Colonic mucosa (tissue), 4 donors: ENCODE measurements at places on chromosomes 3 and 15.

GRCh38 chr15:68145706-68146105, 59.4 kb downstream of the CALML4 start:
- DNase-seq: no peak

DNA sequence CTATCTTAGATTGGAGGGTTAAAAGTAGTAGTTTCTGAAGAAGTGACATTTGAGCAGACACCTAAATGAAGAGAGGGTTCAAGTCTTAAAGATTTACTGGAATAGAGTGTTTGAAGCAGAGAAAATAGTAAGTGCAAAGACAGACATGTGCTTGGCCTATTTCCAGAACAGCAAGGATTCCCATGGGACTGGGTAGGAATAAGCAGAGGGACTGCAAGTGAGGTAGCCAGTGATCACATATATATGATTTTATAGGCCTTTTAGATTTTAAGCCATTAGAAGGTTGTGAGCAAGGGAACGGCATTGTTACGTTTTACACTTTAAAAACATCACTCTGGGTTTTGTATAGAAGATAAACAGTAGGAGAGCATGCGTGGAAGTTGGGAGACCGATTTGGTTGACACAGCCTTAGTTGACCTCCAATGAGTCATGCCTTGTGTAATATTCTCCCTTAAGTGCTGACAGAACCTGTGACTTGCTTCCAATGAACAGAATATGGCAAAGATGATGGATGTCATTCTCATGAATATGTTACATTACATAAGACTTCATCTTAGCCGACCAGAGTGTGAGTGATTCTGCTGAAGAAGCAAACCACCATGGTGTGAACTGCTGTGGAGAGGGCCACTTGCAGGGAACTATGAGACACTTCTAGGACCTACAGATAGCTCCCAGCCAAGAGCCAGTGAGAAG, 37.1 kb upstream of the SLC4A7 start:
- DNase-seq: no peak

GRCh38 chr3:62809369-62809768, 65.8 kb downstream of the CADPS start:
- DNase-seq: no peak

DNA sequence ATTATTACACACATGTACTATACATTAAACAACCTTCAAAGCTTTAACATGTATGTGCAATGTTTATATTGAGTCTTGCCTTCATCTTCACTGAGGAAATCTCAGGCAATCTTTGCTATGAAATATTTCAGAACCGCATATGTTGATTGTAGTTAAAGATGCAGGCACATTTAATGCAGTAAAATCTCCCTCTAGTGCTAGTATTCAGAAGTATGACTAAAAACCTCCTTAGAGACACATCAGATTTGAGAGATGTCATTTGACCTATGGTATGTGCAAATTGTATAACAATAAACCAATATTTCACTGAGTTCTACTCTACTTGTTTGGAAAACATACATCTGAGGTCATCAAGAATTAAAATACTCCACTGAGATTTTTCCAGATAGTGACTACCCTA, 123.8 kb upstream of the C15orf61 start:
- no peak for DNase-seq

- DNase-seq: no peak
Observed at GRCh38 chr15:89948796-89949195, 36.0 kb upstream of the ARPIN start.

- no peak for DNase-seq
Observed at GRCh38 chr15:52803467-52804306, 13.6 kb upstream of the ONECUT1 start.

- DNase-seq: no peak
Observed at GRCh38 chr3:18252578-18252977, 172.6 kb downstream of the SATB1 start.

DNA sequence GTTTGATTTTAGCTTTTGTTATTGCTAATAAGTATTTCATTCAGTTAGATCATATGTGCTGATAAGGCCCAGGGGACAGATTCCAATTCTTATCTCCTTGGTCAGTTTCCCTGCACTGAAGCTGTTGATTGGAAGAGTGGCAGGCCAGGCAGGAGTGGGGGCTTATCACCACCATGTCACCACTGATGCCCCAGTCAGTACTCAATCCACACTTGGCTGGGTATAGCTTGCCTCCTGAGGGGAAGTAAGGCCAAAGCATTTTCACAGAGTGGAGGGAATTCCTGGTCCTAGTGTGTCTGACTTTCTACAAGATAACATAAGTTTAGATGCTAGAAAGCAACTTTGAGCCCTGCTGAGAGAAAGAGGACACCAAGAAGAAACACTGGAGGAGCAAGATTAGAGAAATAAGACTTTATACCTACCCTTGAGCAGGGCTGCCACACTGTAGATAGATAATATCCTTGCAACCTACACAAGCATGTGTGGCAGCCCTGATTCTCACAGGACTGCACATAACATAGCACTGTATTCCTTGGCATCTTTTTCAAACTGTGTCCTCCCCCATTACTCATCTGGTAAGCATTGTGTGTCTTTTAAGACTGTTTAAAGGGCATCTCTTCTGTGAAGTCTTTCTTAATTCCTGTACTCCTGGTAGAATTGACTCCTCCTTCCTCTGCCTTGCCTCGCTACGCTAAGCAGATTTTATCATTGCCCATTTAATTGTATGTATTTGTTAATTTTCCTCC, 24.3 kb downstream of the OXNAD1 start:
- DNase-seq: no peak

GRCh38 chr3:134359121-134360010, 14.9 kb downstream of the AMOTL2 start:
- no peak for DNase-seq

- DNase-seq: no peak
Observed at GRCh38 chr3:111229301-111229700, 157.7 kb downstream of the NECTIN3 start.

DNA sequence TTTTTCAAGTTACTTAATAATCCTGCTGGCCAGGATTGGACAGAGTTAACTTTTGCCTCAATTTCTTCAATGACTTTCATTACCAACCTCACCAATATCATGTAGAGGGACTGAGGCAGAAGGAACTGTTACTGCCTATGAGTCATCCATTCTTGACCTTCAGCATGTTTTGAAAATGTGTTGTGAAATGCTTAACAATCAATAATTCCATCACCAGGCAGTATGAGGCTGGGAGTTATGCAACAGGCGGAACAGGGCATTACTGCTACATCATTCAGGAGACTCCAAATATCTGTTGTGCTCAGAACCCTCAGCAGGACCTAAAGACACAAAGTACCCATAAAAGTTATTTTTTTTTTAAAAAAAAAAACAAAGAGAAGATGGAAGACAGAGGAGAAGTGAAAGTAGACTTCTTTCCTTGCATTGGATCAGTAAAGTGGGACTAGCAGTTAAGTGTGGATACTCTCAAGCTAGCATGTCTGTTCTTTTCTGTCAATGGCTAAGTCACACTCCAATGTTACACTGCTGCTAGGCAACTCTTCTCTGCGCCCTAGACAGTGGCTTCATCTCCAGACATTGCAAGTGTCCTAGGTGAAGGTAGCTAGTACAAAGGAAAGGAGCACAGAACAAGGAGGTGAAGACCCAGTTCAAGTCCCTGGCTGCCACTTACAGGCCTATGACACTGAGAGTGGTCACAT, 184.9 kb upstream of the LPP start:
- DNase-seq: no peak

- no peak for DNase-seq
Observed at GRCh38 chr15:75721480-75721922, 8.9 kb upstream of the CSPG4 start.

DNA sequence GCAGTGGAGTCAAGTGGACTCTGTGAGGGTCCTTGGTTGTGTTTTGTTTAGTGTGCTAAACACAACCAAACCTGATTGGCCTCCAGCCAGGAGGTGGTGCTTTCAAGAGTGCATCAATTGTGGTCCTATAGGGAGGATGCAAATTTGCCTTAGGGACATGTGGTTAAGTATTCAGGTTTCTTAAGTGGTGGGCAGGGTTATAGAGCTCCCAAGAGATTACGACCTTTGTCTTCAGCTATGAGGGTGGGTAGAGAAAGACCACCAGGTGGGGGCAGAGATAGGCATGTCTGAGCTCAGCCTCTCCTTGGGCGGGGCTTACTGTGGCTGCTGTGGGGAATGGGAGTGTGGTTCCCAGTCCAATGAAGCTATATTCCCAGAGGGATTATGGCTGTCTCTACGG, 186.6 kb downstream of the SQOR start:
- DNase-seq: no peak

DNA sequence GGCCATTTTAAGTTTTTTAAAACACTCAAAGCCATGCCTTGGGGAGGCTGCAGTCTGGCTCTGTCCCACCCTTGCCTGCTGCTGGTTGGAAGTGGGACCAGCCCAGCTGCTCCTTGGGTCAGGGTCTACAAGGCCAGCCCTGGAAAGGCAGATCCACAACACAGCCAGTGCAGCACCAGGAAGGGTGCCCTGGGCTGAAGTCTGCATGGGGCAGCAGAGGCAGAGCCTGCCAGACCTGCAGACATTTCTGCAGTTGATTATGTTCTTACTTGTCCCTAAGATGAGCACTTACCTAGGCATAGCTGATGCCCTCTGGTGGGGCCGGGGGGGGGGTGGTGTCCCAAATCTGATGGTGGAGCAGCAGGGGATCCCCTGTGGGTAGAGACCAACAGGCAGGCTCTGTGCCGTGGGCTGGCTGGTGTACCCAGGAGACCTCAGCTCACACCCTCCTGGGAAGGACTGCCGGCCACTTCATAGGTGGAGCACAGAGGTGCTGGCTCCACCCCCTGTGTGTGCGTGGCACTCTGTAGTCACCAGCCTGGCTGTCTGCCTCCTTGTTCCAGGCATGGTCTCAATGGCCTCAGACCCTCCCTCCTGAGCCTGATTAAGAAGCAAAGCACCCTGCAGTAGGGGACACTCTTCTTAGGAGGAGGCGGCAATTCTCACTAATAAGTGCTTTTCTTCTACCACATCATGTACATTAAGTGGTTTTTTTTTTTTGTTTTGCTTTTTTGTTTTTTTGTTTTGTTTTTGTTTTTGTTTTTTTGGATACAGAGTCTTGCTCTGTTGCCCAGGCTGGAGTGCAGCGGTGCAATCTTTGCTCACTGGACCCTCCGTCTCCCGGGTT, 97.4 kb upstream of the KLF13 start:
- peak; percentile 81 for DNase-seq

GRCh38 chr3:48684480-48685143, 1.1 kb downstream of the NCKIPSD start:
- DNase-seq: no peak

DNA sequence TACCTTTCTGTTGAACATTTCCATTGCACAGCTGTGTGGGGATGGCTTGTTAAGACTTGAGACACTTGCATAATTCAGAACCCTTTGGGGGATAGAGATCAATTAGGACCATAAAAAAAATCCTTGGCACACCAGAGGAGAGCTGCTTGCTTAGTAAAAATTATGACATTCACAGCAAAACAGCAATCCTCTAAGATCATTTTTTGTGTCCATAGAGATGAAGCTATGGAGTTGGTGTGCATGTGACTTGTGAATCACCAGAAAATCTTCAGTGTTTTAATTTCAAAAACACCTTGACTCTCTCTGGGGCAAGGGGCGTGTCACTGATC, 7.7 kb downstream of the COL8A1 start:
- no peak for DNase-seq

DNA sequence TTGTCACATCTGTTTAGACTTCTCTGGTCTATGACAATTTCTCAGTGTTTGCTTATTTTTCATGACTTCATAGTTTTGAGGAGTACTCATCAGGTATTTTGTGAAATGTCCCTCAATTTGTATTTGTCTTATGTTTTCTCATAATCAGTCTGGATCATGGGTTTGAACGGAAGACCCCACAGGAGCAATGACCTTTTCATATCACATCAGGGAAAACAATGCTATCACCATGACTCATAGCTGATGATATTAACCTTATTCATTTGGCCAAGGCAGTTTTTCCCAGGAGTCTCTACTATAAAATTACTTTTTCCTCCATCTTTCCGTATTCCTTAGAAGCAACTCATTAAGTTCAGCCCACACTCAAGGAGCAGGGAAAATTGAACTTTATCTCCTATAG, 32.7 kb downstream of the AADACL2 start:
- DNase-seq: no peak

GRCh38 chr3:171328419-171329082, 131.7 kb downstream of the TNIK start:
- peak; percentile 69 for DNase-seq

GRCh38 chr3:156368189-156368588, 186.7 kb downstream of the SSR3 start:
- no peak for DNase-seq

GRCh38 chr15:61115241-61115640, 113.9 kb downstream of the RORA start:
- DNase-seq: no peak

- no peak for DNase-seq
Observed at GRCh38 chr3:44208086-44208485, 33.6 kb upstream of the TOPAZ1 start.

- DNase-seq: no peak
Observed at GRCh38 chr15:62145015-62145735, 19.9 kb downstream of the C2CD4B start.

DNA sequence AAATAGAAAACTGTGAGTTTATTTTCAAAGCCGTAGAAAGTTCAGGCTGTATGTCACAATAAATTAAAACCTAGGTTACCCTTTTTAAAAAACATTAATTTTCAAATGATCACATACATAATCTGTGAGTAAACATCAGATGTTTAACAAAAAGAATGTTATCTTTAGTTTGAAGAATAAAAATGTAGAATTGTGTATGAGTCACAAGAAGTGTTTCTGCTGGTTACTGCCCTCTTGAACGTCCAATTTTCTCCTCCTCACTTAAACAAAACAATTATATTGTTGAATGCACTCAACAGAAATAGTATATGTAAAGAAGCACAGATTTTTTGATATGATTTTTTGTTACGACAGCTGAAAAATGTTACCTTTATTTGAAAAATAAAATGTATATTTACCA, 855.1 kb downstream of the ROBO1 start:
- DNase-seq: no peak

GRCh38 chr3:128424508-128425069, 42.1 kb downstream of the DNAJB8 start:
- no peak for DNase-seq

GRCh38 chr15:74768099-74768770, 13.6 kb upstream of the CSK start:
- no peak for DNase-seq

DNA sequence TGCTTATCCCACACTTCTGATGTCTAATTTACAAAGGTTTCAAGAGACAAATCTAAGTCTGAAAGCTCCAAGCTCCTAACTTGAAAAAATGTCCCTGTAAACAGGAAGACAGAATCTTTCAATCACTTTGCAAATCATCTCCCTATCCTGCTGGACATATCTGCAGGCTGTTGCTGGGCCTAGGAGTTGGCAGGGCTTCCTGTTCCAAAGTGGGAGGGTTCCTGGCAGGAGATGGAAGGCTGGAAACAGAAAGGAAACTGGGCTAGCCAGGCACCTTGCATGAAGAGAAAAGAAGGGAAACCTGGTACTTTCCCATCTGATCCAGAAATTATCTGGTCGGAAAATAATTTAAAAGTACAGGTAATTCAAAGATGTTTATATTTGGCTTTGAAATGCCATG, 227.3 kb upstream of the IL12A start:
- no peak for DNase-seq

GRCh38 chr3:63613561-63613960, 38.9 kb upstream of the SNTN start:
- DNase-seq: no peak
